ENCODE measurements at places on chromosomes 2 and 18. TPM values are rescaled to one million over a fixed set of nuclear protein-coding genes. Genes with fewer than 3 reads are reported as not detected.

DNA sequence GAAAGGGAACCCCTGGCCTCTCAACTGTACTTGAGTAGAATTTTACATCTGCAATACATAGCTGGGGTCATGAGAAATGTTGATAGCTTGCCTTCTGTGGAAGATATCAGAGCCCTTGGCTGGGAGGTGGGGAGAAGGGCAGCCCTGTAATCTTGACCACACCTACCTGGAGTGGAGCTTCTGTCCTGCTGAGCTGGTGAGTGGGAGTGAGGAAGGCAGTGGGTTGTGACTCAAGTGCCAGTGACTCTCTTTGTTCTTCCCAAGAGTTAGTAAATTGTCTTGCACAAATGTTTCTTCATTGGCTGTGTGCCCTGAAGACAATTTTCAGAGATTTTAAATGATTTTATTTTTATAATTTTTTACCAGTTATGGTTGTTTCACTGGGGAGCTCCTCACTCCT is 277.3 kb downstream of the MBD5 start:
- no peak for DNase-seq
- no peaks in the 10 kb centered on the region for H3K27me3 ChIP-seq
- H3K4me3 ChIP-seq, result no peak overlapping the region
- no peaks in the 10 kb centered on the region for H3K36me3 ChIP-seq

DNA sequence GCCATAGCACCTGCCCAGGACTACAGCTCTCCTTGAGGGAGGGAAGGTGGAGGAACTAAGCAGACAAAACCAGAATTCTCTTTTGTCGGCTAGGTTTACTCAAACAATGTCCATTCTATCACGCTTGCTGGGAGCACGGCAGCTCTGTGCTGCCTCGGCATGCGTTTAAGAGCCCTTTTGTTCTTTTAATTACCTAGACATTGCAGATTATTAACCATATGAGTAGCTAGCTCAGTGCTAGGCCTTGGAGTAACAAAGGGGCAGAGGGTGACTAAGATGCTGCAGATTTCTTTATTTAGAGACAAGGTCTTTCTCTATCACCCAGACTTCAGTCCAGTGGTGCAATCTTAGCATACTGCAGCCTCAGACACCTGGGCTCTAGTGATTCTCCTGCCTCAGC is 11.1 kb downstream of the MSGN1 start:
- H3K27ac ChIP-seq, result no peak overlapping the region
- H3K4me3 ChIP-seq, result no peak overlapping the region
- H3K27me3 ChIP-seq, result no peaks in the 10 kb centered on the region
- no peaks in the 10 kb centered on the region for H3K36me3 ChIP-seq
- peaks cover 6% of the 10 kb centered on the region for H3K4me1 ChIP-seq
- no peak for DNase-seq

DNA sequence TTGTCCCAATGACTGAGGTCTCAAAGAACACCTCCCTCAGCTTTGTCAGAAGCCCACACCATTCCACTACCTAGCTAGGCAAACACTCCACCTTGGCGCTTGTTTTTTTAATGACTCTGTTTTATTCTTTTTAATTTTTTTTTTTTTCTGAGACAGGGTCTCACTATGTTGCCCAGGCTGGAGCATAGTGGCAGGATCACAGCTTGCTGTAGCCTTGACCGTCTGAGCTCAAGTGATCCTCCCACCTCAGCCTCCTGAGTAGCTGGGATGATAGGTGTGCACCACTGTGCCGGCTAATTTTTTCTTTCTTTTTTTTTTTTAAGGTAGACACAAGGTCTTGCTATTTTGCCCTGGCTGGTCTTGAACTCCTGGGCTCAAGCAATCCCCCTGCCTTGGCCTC is 101.9 kb downstream of the SLC25A12 start:
- H3K36me3 ChIP-seq, result peaks cover 7% of the 10 kb centered on the region
- no peak for DNase-seq
- no peaks in the 10 kb centered on the region for H3K27me3 ChIP-seq
- H3K4me1 ChIP-seq, result no peaks in the 10 kb centered on the region
- no peak overlapping the region for H3K4me3 ChIP-seq
- no peak overlapping the region for H3K27ac ChIP-seq

DNA sequence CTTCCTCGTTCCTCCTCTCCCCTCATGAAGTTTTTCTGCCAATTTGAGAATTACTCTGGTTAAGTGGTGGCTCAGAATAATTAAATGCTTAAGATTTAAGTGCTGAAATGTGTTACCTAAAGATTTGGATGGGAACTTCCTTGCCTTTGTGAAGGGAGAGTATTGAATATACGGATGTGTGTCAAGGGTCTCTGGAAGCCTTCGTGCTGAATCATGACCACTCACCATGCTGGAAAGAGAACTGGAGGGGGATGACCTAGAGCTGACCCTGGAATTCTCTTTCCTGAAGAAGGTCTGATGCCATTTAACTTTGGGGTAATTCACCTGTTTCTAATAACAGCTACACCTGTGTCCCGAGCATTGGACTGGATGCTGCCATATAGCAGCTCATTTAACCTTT is 2.2 kb downstream of the MOCOS start:
- H3K27me3 ChIP-seq, result no peaks in the 10 kb centered on the region
- no peaks in the 10 kb centered on the region for H3K4me1 ChIP-seq
- no peak for DNase-seq
- no peak overlapping the region for H3K27ac ChIP-seq
- no peaks in the 10 kb centered on the region for H3K36me3 ChIP-seq
- no peak overlapping the region for H3K4me3 ChIP-seq

GRCh38 chr2:37781028-37781427 is 109.6 kb upstream of the CDC42EP3 start:
- no peaks in the 10 kb centered on the region for H3K27me3 ChIP-seq
- H3K4me1 ChIP-seq, result peaks cover 4% of the 10 kb centered on the region
- DNase-seq, result no peak
- H3K4me3 ChIP-seq, result no peak overlapping the region
- H3K36me3 ChIP-seq, result no peaks in the 10 kb centered on the region
- H3K27ac ChIP-seq, result no peak overlapping the region

GRCh38 chr2:9717886-9718451 is 87.2 kb upstream of the YWHAQ start:
- no peak overlapping the region for H3K27ac ChIP-seq
- no peak overlapping the region for H3K4me3 ChIP-seq
- H3K36me3 ChIP-seq, result no peaks in the 10 kb centered on the region
- no peaks in the 10 kb centered on the region for H3K27me3 ChIP-seq
- H3K4me1 ChIP-seq, result no peaks in the 10 kb centered on the region

DNA sequence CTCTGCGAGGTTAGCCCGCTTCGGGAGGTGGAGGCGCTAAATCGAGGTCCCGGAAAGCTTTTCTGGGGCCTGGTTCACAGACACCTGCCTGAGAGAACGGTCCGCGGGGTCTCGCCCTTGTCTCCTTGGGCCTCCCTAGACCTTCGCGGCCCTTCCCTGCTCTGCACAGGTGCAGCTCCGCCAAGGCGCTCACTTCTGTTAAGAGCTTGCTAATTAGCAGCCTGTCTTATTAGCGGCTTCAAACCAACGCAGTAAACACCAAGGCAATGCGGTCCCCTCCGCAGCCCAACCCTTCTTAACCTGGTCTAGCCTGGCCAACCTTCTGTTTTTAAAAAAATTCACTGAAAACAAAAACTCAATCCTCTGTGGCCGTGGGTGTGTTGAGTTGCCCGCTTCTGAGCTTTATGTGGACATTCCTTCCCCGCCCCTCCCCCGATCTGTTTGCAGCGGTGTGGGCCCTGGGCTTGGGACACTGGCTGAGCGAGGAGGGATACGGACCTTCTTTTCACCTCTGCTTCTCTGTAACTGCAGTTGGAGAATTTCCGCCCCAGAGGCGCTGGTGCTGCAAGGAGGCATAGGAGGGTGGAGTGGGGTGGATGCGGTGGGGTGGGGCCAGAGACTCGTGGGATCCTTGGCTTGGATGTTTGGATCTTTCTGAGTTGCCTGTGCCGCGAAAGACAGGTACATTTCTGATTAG is 3.4 kb upstream of the HOXD4 start:
- H3K36me3 ChIP-seq, result no peaks in the 10 kb centered on the region
- no peaks in the 10 kb centered on the region for H3K27me3 ChIP-seq

- H3K4me3 ChIP-seq, result no peak overlapping the region
- no peaks in the 10 kb centered on the region for H3K36me3 ChIP-seq
- no peak for DNase-seq
- H3K27me3 ChIP-seq, result no peaks in the 10 kb centered on the region
- H3K4me1 ChIP-seq, result no peaks in the 10 kb centered on the region
- H3K27ac ChIP-seq, result no peak overlapping the region
Observed at GRCh38 chr18:13627639-13628038, 98.7 kb downstream of the FAM210A start.

DNA sequence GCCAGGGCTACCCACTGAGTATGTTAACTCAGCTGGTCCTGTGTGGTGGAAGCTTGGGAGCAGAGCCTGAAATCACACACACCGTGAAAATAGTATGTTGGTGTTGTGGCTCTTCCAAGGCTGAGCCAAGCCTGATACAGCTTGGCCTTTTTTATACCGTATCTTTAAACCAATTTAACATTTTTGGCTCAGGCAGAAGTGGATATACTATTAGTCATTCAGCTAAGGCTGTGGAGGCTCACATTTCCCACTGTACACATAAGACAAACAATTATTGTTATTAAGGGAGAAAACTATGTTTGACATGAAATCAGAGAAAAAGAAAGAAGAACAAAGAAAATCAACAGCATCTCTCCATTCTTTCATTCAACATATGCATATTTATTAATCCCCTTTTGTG is 159.0 kb downstream of the BCL11A start:
- no peak for DNase-seq
- no peaks in the 10 kb centered on the region for H3K36me3 ChIP-seq

POU3F3 gene
- total RNA-seq, result not detected

TXNDC2 gene
- 0.21 TPM for total RNA-seq

FAM237A gene
- total RNA-seq, result not detected

ZNF512 gene
- total RNA-seq, result 41.7 TPM

VAMP5 gene
- 83.8 TPM for total RNA-seq

STEAP3 gene
- total RNA-seq, result 20.3 TPM

ARHGAP15 gene
- 14.8 TPM for total RNA-seq
